ENCODE measurements at places on chromosomes 4 and X.

DNA sequence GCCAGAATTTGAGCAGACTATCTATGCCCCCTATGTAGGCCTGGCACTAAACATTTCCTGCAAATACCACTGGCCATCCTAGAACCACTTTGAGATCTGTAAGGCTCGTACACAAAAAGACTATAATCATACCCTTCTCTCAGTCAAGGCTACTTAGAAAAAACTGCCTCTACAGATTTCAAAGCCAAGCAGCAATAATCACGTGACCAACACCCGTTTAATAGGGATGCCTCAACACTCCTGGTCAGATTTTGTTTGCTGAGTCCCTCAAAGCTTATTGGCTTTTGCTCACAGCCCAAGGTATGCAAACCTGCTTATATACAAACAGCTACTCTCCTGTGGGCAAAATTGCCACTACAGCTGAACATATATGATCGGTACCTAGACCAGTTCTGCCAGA, 897 bp downstream of the COX7B2 start:
- no peak for DNase-seq

DNA sequence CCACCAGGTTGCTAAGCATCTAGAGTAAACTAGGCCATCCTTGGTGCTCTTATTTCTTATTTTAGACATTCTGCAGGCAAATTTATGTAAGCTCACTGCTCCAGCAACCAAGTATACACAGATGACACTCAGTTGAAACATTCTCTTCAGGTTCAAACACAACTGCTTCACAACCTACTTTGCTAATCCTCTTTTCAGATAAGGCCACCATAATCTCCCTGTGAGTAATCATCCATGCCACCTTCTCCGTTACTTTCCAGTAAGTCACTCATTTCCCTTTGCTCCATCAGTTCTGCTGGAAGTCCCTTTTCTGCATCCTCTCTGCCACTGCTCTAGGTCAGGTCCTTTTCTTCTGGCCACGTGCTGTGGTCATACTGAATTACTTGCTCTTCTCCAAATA, 120.2 kb upstream of the WDFY3 start:
- no peak for DNase-seq

GRCh38 chr4:156723951-156724668, 247.5 kb downstream of the PDGFC start:
- no peak for DNase-seq

- no peak for DNase-seq
Measured at GRCh38 chrX:71541210-71542022, 8.5 kb downstream of the OGT start.

DNA sequence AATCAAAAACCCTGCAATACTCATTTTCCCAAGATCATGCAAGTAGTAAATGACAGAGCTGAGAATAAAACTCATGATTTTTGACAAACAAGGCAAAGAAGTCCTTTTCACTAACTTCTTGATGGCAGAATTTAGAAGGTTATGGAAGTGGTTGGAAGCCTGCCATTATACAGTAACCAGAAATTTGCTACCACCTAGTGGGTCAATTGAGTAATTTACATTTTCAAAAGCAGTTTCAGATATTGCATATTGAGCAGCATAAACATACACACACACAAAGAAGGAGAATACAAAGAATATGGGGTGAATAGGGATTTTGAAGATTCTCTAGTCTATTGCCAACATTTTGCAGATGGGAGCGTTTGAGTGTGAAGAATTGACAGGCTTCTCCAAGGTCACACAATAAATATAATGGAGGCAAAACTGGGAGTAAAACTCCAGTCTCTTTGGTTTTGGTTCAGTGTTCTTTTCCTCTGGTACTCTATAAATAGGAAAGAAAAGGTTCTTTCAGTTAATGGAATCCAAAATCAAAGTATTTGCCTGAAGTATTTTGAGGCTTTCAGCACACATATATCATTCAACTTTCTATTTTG, 70.2 kb downstream of the GC start:
- DNase-seq, result no peak

GRCh38 chr4:101309925-101310324, 37.4 kb downstream of the PPP3CA start:
- DNase-seq, result no peak

GRCh38 chr4:56480691-56481090, 13.3 kb downstream of the SRP72 start:
- DNase-seq, result no peak

GRCh38 chr4:24795666-24796381, 451 bp downstream of the SOD3 start:
- DNase-seq, result no peak
